ENCODE measurements at places on chromosomes 16 and 17.
A peak's percentile ranks its signal among the peaks of the same experiment; 100 is the strongest.

DNA sequence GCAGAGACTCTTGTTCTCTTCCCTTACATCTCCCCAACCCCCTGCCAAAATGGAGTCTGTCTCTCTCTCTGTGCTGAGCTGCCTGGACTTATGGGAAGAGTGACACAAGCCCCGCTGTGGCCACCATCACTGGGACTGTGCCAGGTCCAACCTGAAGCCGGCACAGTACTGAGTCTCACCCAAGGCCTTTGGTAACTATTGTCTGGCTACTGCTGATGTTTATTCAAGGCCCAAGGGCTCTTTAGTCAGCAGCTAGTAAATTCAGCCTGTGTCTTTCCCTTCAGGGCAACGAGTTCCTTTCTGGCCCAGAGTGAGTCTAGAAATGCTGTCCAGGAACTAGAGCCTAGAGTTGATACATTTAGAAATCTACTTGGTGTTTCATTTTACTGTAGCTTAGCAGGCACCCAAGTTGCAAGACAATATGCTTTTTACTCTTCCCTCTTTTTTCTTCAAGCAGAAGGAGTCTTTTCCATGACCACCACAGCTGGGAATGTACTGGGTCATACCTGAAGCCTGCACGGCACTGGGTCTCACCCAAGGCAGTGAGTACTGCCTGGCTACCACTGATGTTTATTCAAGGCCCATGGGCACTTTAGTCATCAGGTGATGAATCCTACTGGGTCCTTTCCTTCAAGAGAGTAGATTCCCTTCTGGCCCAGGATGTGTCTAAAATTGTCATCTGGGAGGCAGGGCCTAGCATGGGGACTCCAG lies 17.7 kb downstream of the EFCAB5 start:
- DNase-seq, result no peak

DNA sequence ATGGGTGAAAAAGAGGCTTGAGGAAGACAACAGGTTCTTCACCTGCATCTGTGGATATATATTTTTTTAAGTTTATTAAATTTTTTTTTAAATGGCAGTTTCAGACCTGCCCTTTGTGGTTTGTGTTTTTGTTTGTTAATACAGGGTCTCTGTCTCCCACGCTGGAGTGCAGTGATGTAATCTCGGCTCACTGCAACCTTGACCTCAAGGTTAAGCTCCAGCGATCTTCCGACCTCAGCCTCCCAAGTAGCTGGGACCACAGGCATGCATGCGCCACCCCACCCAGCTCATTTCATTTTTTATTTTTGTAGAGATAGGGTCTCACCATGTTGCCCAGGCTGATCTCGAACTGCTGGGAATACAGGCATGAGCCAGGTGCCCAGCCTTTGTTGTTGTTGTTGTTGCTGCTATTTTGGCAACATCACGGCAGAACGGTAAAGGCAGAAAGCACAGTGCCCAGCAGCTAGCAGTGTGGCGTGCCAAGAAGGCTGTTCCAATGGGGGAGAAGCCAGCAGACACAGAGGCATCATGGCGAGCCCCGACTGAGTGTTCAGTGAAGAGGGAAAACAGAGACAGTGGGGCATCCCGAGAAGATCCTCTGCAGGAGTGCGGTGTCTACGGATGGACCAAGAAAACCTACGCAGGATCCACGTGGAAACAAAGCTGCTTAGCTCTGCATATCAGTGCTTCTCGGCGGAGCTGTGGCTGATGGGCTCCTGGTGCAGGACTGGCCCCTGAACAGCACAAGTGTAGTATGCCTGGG lies 19.6 kb downstream of the TMC6 start:
- no peak for DNase-seq

GRCh38 chr17:67666710-67667109 lies 51.0 kb upstream of the NOL11 start:
- no peak for DNase-seq

DNA sequence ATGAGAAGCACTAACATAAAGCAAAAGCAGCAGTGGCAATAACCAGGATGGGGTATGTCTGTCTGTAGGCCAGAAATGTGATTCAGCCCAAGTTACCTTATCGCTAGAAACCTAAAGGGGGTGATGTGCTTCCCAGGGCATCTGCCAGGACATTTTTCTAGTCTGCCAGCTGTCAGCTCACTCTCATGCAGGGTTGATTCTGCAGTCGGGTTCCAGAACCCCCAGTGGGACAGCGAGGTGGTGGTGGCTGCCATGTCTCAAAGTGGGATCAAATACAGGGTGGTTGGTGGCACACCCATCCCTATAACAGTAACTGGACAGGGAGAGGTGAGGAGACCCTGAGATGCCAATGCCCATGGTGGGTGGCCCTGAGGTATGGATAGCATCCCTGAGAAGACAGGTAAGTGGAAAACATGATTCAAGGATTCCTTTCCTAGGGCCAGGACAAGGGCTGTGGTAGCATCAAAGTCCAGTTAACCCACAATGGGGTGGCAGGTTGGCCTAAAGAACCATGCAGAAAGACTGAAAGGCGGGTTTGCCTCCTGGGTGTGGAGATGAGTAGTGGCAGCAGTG lies 84.3 kb downstream of the TNFRSF13B start:
- no peak for DNase-seq

GRCh38 chr16:78240459-78241222 lies 141.2 kb downstream of the WWOX start:
- no peak for DNase-seq

DNA sequence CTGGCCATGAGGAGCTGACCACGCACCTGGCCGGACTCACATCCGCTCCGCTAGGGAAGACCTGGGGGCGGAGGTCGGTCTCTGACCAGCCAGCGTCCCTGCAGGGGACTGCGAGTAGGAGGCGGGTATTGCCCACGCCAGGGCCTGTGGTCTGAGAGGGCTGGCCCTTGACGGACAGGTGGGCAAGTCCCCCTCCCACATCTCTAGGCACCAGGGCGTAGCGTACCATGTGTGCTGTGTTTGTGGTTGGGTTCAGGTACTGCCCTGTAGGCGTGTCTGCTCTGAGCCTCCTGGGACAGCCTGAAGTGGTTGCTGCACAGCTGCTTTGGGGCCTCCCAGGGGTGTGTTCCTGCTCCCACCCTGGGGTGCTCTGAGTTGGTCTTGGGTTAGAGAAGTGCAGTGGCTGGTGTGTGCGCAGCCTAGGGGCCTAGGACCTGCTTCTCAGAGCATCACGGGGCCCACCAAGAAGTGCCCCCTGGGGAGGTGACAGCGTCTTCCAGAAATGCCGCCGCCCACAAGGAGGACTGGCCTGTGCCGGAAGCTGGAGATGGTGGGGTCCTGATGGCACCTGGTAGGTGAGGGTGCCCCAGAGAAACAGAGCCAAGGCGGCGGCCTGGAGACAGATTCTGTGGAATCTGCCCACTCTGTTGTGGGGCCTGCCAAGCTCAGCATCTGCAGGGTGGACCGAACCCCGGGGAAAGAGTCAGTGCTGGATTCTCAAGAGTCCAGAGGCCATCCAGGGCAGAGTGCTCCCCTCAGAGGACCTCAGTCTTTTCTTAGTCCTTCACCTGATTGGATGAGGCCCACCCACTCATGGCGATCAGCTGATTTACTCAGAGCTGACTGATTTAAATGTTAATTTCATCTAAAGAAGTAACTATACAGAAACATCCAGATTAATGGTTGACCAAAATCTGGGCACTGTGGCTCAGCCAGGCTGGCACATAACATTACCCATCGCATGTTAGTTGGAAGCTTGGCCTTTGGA lies 48.3 kb downstream of the WDR45B start:
- DNase-seq, result no peak

DNA sequence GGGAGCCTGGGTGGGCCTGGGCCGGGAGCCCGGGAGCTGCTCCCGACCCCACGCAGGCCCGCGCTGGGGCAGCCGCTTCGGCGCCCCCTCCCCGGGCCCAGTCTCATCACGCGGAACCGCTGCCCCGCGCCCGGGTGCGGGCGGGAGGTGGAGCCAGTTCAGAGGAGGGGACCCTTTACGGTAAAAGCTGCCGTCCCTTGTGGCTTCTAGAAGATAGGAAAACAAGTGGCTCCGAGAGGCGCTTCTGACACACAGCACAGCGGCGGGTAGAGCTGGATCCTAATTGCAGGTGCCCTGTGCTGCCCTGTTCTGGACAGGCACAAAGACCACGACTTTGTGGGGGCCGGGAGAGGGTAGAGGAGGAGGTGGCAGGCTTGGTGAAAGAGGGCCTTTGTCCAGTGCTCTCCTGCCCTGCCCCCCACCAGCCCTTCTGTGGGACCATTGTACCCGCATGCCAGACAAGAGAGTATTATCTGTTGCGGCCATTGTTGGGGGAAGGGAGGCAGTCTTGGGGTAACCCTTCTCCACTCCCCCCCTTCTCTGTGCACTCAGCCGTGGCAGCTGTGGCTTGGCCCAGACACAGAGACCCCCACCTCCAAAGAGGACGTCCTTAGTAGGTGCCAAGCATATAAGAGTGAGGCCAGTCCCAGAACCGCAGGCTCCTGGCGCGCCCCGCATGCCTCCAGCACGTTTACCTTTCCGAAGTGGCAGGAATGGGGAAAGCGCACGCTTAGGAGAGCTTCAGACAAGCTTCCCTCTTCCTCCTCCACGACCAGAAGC lies 736 bp downstream of the CNP start:
- DNase-seq, result no peak

DNA sequence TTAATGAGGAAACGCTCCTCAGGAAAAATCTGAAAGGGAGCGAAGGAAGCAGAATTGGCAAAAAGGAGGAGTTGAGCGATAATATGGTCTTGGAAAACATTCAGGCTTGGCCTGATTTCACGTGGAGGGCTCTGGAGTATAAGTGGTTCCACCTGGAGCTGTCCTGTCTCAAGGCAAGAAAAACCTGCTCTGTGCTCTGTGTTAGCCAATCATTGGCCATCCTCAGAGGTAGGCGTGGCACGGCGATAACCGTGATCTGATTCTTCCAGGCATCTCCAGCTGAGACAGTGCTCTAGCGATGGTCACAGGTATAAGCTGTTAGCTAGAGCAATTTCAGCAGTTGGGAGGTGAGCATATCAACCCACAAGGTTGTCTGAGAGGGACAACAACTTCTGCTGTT lies 450.5 kb upstream of the MAF start:
- DNase-seq, result no peak

DNA sequence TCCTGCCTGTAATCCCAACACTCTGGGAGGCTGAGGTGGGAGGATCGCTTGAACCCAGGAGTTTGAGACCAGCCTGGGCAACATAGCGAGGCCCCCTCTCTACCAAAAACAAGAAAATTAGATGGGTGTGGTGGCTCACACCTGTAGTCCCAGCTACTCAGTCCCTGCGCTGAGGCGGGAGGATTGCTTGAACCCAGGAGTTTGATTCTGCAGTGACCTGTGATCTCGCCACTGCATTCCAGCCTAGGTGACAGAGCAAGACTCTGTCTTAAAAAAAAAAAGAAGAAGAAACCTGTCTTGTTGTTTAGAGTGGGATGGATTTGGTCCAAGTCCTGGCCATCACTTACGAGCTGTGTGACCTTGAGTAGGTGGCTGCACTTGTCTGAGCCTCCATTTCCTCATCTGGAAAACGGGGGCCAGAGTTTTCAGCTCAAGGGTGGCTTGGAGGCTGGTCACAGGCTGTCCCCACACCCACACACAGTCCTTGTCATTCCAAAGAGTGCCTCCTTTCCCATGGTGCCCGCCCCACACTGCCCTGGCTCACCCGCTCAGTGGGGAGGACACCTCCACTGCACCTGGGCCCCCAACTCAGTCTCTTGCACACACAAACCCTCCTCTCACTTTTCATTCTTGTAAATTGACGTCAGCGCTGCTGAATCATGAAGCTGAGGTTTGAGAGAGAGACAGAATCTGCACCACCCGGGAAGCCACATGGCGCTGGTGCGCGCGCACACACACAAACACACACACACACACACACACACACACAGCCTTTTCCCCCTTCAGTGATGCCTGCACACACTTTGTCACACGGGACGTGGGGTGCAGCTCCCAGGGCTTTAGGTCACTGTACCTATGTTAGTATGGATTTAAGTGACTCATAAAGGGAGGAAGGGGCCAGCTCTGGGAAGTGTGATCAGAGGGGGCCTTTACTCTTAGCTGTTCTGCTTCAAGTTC lies 4.2 kb downstream of the SOCS1 start:
- peak; percentile 69 for DNase-seq

GRCh38 chr16:85821390-85822135 lies 22.1 kb downstream of the COX4I1 start:
- peak; percentile 85 for DNase-seq

DNA sequence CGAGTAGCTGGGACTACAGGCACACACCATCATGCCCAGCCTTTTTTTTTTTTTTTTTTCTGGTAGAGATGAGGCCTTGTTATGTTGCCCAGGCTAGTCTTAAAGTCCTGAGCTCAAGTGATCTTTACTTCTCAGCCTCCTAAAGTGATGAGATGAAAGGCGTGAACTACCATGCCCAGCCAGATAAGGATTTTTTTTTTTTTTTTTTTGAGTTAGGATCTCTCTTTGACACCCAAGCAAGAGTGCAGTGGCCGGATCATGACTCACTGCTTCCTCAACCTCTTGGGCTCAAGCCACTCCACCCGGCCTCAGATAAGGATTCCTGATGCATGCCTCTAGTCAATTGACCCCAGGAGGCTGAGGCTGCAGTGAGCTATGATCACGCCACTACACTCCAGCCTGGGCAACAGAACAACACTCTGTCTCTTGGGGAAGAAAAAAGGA lies 11.2 kb upstream of the PLEKHG4 start:
- no peak for DNase-seq

DNA sequence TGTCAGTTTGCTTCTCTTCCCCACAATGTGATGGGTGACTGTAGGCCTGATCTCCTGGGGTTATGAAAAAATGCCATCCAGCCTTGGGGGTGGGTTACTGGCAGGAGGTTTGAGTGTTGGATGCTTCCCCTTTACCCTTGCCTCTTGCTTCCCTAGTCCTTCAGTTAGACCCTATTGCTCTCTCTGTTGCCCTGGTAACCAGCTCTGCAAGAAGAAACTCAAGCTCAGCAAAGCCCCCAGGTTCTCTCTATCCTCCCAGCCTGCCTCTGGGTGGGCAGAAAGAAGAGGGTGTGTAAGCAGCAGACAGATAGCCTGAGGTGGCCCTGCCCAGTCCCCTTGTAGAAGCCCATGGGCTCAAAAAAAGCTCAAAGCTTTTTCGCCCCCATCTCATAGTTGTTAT lies 2.8 kb upstream of the RAPGEFL1 start:
- DNase-seq, result no peak

DNA sequence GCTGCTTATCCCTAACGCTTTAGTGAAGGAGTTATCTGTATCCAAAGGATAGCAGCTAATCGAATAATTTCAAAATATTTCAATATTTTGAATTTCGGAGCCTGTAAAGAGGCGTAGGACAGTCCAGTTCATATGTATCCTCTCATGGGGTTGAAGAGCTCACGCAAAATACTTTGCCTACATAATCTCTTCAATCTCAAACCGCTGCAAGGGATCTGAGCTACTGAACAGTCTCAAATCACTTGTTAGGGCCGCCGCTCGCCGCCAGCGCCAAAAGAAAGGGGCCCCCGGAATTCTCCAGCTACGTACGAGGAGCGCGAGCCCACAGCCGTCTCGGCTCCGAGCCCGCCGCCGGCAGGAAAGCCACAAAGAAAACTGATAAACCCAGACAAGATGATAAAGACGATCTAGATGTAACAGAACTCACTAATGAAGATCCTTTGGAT lies 601 bp upstream of the RFWD3 start:
- DNase-seq, result peak; percentile 50

GRCh38 chr17:74775409-74776043 lies 619 bp downstream of the NAT9 start:
- peak; percentile 43 for DNase-seq

GRCh38 chr17:29119265-29119664 lies 60.9 kb downstream of the MYO18A start:
- DNase-seq, result no peak

All from natural killer cell (primary cell).